Dorsolateral prefrontal cortex (tissue), 122 donors: ENCODE measurements at places on chromosomes 4 and X.

DNA sequence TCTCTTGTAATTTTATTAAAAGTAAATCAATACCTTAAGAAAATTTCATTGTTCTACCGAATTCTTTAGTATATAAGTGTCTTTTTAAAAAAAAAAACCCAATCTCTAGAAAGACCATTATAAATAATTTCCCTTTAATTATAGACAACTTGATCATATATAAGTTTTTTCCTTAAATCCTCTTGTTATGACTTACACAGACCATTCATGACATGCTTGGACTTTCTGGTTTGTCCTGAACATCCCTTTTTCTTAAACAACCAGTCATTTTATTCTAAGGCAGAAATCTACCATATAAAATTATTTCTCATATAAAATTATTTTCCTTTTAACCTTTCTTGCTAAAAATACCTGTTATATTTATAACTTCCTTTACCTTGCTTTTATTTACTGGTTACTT, 15.4 kb upstream of the FHDC1 start:
- no peak for DNase-seq

- DNase-seq: no peak
Observed at GRCh38 chrX:150081076-150081475, 142.8 kb upstream of the EOLA2 start.

GRCh38 chr4:73729534-73730165, 10.7 kb upstream of the CXCL8 start:
- DNase-seq: peak; percentile 52

GRCh38 chr4:185969657-185970056, 99.3 kb upstream of the TLR3 start:
- DNase-seq: no peak

GRCh38 chr4:60709061-60709460, 491.1 kb upstream of the ADGRL3 start:
- no peak for DNase-seq

GRCh38 chr4:87425711-87426110, 3.3 kb downstream of the NUDT9 start:
- DNase-seq: no peak

DNA sequence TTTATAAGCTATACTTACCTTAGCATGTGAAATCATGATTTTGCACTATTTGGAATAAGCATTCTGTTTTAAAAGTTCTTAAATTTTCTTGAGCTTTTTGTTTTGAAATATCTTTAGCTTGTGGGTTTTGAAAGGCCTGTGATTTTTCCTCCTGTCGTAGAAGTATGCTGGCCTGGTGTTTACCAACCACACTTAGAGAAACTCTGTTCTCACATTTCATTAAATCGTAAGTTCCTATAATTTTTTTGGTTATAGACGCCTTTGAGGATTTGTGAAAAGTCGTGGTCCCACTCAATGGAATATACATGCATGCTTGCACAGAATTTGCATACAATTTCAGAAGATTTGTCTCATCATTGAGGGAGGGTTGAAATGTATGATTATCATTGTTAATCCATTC, 63.6 kb downstream of the PDLIM5 start:
- DNase-seq: no peak

DNA sequence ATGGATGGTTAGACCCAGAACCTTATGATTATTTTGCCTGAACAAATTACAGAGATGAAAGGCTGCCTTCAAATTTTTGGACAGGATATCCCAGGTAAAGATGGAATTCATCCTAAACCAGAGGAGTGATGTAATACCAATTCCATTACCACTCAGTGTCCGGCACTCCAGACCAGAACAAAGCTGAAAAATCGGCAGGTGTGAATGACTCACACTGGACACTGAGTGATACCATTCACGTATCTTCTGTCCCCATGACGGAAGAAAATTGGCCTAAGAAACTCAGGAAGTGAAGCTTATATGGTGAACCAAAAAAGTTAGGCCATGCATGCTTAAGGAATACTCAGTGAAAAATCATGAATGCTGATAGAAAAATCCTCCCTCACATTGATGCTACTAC, 34.5 kb downstream of the PALLD start:
- no peak for DNase-seq

DNA sequence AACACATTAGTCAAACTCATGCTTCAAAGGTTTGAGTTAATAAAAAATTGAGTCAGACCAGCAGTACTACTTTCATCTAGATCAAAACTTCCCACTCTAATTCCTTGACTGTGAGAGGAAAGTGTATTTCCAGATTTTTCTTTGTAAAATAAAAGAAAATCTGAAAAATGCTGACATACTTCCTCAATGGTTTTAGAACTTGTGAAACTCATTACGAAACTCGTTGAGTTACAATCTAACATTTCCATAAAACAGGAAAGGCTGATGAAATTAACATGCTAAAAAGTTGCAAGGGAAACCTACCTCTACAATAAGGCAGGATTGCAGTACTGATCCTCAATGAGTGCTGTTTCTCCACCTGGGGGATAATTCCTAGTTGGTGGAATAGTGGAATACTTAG, 217.8 kb upstream of the HCCS start:
- no peak for DNase-seq
